ENCODE measurements at places on chromosomes 4 and X. TPM values are rescaled to one million over a fixed set of nuclear protein-coding genes. Genes with fewer than 3 reads are reported as not detected.

HEPH gene
- 67.8 TPM for total RNA-seq

PITX2 gene
- 1.0 TPM for total RNA-seq

RIPPLY1 gene
- total RNA-seq: not detected

PAGE2B gene
- total RNA-seq: not detected

REPS2 gene
- 6.2 TPM for total RNA-seq

LONRF3 gene
- 8.4 TPM for total RNA-seq

SRP72 gene
- 84.6 TPM for total RNA-seq

DNA sequence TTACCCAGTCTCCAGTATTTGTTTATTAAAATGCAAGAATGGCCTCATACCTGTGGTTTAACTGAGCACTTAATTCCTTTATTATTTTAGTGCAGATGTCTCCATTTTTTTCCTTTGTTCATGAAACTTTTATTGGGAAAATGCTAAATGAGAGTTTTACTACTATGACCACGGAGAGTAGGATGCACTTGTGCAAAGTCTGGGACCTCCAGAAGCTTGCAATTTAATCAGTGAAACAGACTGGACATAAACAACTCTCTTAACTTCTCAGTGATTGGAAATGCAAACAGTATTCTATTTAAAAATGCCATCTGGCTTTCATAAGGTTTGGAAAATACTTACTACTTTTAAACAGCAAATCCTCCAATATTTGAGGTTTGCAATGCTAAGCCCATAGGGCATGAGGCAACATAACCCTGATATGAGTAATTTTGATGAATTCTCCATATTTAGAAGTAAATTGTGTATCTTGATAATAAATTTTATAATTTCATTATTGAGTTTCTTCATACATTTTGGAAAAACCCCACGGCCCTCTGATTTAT is 718.7 kb upstream of the MAGEB2 start:
- no peak for DNase-seq
- H3K4me3 ChIP-seq: no peak overlapping the region
- no peaks in the 10 kb centered on the region for H3K36me3 ChIP-seq
- no peaks in the 10 kb centered on the region for H3K4me1 ChIP-seq

DNA sequence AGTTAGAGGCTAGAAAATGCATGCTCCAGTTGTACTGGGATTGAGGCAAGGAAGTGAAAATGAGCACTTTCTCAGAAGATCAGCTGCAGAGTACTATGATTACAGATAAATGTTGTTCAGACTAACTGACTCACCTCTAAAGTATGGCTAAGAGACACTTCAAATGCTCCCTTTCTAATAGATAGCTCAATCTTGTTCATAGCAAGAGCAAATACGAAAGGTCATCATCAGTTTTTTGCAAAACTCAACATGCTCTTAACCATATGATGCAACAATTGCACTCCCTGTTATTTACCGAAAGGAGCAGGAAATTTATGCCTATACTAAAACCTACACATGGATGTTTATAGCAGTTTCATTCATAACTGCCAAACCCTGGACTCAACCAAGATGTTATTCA is 838.4 kb upstream of the INTU start:
- no peak overlapping the region for H3K4me3 ChIP-seq
- H3K4me1 ChIP-seq: no peaks in the 10 kb centered on the region
- DNase-seq: no peak
- no peaks in the 10 kb centered on the region for H3K27me3 ChIP-seq

GRCh38 chr4:47733302-47734175 is 104.3 kb downstream of the CORIN start:
- no peaks in the 10 kb centered on the region for H3K4me1 ChIP-seq
- no peak overlapping the region for H3K4me3 ChIP-seq
- H3K27ac ChIP-seq: no peak overlapping the region
- no peaks in the 10 kb centered on the region for H3K27me3 ChIP-seq
- H3K36me3 ChIP-seq: no peaks in the 10 kb centered on the region
- no peak for DNase-seq

GRCh38 chr4:76531597-76531996 is 96.6 kb downstream of the SHROOM3 start:
- H3K27ac ChIP-seq: no peak overlapping the region
- no peak for DNase-seq
- H3K4me3 ChIP-seq: no peak overlapping the region

DNA sequence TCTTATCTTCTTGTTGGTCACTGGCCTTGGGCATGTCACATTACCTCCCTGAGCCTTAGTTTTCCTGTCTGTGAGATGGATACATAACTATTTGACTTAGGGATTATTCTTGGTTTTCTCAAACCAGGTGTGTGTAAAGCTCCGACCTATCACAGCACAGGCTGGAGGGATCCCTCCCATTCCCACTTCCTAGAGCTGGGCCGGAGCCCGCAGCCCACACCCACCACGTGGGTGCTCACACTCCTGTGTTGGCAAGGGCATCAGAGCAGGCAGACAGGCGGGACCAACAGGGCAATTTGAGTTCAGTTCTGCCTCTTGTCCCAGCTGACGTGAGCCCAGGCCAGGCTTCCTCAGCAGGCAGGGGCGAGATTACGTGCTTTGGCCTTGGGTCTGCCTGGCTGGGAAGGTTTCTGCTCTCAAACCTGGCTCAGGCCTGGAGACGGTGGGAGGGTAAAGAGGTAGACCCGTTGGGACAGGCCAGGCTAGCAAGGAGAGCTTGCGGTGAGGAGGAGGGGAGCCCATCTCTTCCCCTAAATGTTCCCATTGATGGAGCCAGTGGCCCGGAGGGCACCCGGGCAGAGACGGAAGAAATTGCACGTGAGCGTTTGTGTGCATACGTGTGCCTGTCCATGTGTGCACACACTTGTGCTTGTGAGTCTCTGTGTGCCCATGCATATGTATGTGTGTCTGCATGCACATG is 734 bp upstream of the SH3TC1 start:
- no peaks in the 10 kb centered on the region for H3K4me1 ChIP-seq
- no peak overlapping the region for H3K27ac ChIP-seq
- no peaks in the 10 kb centered on the region for H3K36me3 ChIP-seq
- no peak overlapping the region for H3K4me3 ChIP-seq
- no peaks in the 10 kb centered on the region for H3K27me3 ChIP-seq

DNA sequence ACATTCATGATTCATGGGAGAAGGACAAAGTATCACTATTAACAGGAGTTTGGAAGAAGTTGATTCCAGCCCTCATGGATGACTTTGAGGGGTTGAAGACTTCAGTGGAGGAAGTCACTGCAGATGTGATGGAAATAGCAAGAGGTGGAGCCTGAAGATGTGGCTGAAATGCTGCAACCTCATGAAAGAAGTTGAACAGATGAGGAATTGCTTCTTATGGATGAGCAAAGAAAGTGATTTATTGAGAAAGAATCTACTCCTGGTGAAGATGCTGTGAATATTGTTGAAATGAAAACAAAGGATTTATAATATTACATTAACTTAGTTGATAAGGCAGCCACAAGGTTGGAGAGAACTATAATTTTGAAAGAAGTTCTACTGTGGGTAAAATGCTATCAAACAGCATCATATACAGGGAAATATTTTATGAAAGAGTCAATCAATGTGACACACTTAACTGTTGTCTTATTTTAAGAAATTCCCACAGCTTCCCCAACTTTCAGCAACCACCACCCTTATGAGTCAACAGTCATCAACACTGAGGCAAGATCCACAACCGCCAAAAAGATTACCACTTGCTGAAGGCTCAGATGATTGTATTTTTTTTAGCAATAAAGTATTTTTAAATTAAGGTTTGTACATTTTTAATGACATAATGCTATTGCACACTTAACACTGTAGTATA is 302.6 kb downstream of the CBLL2 start:
- H3K27me3 ChIP-seq: no peaks in the 10 kb centered on the region
- no peak for DNase-seq
- no peaks in the 10 kb centered on the region for H3K4me1 ChIP-seq
- no peaks in the 10 kb centered on the region for H3K36me3 ChIP-seq

DNA sequence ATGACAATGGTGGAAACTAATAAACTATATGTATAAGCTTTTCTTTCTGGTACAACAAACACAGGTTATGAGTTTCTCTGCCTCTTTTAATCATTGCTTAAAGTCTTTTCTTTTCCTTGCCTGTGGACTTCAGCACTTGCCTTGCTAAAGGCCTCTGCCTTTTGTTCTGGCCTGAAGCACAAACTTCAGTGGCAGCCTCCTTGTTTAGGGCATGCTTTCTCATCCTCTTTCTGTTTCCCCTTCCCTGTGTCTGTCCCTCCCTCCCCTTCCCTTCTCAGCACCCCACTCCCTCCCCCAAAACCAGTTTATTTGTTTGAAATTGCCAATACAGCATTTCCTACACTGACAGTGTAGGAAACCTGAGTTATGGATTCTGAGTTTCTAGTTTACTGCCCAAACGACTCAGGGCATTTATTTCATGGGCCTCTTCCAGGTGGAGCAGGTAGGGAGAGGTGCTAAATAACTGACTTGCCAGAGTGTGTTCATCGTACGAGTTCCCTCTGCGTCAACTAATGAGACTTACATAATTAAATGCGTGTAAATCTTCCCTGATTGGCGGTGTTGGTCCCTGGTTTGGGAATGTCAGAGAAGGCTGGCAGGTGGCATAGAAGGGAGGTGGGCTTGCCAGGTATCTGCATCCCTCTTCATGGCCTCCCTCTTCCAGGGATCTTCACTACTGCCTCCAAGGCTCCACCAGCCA is 311.0 kb downstream of the FBXW7 start:
- DNase-seq: no peak
- H3K27ac ChIP-seq: no peak overlapping the region
- H3K4me1 ChIP-seq: no peaks in the 10 kb centered on the region
- no peaks in the 10 kb centered on the region for H3K36me3 ChIP-seq
- no peaks in the 10 kb centered on the region for H3K27me3 ChIP-seq

- no peaks in the 10 kb centered on the region for H3K36me3 ChIP-seq
- DNase-seq: no peak
- no peak overlapping the region for H3K4me3 ChIP-seq
- no peaks in the 10 kb centered on the region for H3K4me1 ChIP-seq
- no peak overlapping the region for H3K27ac ChIP-seq
- H3K27me3 ChIP-seq: no peaks in the 10 kb centered on the region
Observed at GRCh38 chrX:52556741-52557140, 39.9 kb upstream of the XAGE1B start.

GRCh38 chr4:101973361-101973760 is 182.8 kb downstream of the BANK1 start:
- no peak overlapping the region for H3K4me3 ChIP-seq
- no peaks in the 10 kb centered on the region for H3K4me1 ChIP-seq
- no peaks in the 10 kb centered on the region for H3K36me3 ChIP-seq
- no peak for DNase-seq
- H3K27me3 ChIP-seq: no peaks in the 10 kb centered on the region
- H3K27ac ChIP-seq: no peak overlapping the region

- H3K36me3 ChIP-seq: no peaks in the 10 kb centered on the region
- no peaks in the 10 kb centered on the region for H3K4me1 ChIP-seq
- H3K4me3 ChIP-seq: peak overlapping the region; percentile 97
- no peaks in the 10 kb centered on the region for H3K27me3 ChIP-seq
- H3K27ac ChIP-seq: no peak overlapping the region
Observed at GRCh38 chr4:99090481-99091215, 2.1 kb upstream of the ADH5 start.

GRCh38 chr4:112140536-112140935 is 4.7 kb upstream of the FAM241A start:
- no peaks in the 10 kb centered on the region for H3K27me3 ChIP-seq
- H3K4me3 ChIP-seq: no peak overlapping the region
- no peak for DNase-seq
- H3K27ac ChIP-seq: no peak overlapping the region

DNA sequence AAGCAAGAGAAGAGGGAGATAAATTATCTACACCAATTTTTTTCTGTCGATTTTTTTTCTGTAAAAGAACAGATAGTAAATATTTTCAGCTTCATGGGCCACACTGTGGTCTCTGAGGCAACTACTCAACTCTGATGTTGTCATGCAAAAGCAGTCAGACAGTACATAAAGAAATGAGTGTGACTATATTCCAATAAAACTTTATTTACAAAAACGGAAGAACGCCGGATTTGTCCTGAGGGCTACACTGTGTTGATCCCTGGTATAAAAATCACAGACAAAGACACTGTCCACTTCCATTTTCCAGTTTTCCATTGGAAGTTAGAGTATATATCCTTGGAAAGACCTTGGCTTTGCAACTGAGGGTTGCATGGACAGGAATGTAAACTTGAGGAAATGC is 18.0 kb downstream of the GPR143 start:
- no peak overlapping the region for H3K4me3 ChIP-seq
- H3K27me3 ChIP-seq: no peaks in the 10 kb centered on the region
- DNase-seq: no peak
- H3K36me3 ChIP-seq: no peaks in the 10 kb centered on the region

DNA sequence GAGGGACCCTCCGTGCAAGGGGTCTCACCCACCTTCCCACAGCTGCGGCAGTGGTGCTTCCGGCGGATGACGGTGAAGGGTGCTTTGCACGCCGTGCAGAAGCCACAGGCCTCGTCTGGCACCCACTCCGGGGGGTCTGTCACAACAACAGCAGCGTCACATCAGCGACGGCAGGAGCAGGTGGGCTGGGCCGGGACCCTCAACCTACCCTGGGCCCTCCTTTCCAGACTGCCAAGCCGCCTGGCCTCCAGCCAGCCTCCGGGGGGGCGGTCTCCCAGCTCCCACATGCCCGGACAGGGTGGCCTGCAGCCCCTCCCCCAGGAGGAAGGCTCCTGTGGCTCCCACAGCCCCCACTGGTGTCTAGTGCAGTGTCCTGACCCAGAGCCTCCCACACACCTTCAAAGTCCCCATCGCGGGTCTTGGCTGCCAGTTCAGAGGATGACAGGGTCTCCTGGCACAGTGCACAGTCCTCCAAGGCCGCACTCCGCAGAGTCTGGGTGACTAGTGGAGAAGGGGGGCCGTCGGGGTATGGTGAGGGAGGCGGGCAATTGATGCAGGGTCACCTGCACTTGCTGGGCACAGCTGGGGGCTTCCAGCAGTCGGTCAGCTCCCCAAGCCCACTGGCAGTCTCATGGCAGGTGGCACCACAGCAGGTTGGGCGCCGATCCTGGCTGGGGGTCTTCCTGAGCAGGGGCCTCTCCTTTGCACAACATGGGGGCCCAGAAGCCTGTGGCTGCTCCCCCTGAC is 9.5 kb upstream of the MXD4 start:
- H3K27me3 ChIP-seq: no peaks in the 10 kb centered on the region
- peak; percentile 32 for DNase-seq
- no peak overlapping the region for H3K27ac ChIP-seq
- no peaks in the 10 kb centered on the region for H3K4me1 ChIP-seq
- no peak overlapping the region for H3K4me3 ChIP-seq

GRCh38 chr4:39166669-39167068 is 15.7 kb upstream of the WDR19 start:
- H3K27me3 ChIP-seq: no peaks in the 10 kb centered on the region
- H3K4me1 ChIP-seq: no peaks in the 10 kb centered on the region
- no peak for DNase-seq
- no peak overlapping the region for H3K27ac ChIP-seq

GRCh38 chr4:128823025-128823661 is 13.6 kb downstream of the JADE1 start:
- H3K27me3 ChIP-seq: no peaks in the 10 kb centered on the region
- no peak overlapping the region for H3K4me3 ChIP-seq
- no peak for DNase-seq

DNA sequence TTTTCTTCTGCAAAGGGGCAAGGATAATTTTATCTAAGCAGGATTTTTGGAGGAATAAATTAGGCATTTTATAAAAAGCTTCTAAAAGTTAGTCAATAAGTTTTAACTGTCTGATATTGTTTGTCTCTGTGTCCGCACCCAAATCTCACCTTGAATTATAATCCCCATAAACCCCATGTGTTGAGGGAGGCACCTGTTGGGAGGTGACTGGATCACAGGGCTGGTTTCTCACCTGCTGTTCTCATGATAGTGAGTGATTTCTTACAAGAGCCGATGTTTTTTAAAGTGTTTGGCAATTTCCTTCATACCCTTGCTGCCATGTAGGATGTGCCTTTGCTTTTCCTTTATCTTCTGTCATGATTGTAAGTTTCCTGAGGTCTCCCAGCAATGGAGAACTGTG is 481.4 kb downstream of the GBA3 start:
- H3K4me1 ChIP-seq: no peaks in the 10 kb centered on the region
- no peak for DNase-seq
- no peak overlapping the region for H3K4me3 ChIP-seq
- no peaks in the 10 kb centered on the region for H3K27me3 ChIP-seq

Data from aorta (tissue), 5 donors.